ENCODE measurements at places on chromosomes 1 and 21.

GRCh38 chr1:14956579-14957195 is 196.9 kb upstream of the TMEM51 start:
- no peaks in the 10 kb centered on the region for H3K36me3 ChIP-seq
- H3K4me1 ChIP-seq = no peaks in the 10 kb centered on the region
- no peak overlapping the region for H3K27ac ChIP-seq
- no peak overlapping the region for H3K4me3 ChIP-seq
- no peak for DNase-seq

GRCh38 chr1:23434260-23434775 is 9.8 kb upstream of the TCEA3 start:
- DNase-seq = no peak
- H3K4me3 ChIP-seq = no peak overlapping the region
- H3K27ac ChIP-seq = no peak overlapping the region
- peaks cover 1% of the 10 kb centered on the region for H3K27me3 ChIP-seq
- H3K36me3 ChIP-seq = no peaks in the 10 kb centered on the region
- H3K4me1 ChIP-seq = no peaks in the 10 kb centered on the region

DNA sequence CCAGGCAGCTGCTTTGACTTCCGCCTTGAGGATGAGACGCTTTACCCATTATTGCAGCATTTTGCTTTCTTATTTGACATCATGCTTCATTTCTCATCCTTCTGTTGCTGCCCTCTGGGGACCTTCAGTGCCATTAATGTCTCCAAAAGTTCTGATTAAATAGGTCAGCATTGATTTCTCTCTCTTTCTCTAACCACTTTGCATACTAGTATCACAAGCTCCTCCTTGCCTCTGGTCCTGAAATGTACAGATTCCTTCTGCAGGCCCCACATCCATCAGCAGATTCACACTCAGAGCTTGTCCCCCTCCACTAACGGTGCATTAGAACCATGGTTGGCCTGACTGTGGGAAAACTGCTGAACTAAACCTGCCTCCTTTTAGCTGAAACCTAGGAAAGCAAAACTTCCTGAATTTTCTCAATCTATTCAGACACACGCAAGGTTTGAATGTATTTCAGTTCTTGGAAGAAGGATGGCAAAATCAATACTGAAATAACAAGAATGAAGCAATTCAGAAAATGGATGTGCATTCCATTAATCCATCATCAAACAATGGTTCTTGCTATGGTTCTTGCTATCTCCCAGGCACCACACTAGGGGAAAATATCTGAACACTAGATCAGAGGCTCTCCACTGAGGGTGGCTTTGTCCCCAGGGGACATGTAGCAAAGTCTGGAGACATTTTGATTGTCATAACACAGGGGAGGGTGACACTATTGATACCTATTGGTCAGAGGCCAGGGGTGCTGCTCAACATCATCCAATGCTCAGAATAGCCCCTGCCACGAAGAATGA is 154.5 kb downstream of the PCP4 start:
- no peak overlapping the region for H3K27ac ChIP-seq
- no peak overlapping the region for H3K4me3 ChIP-seq
- H3K27me3 ChIP-seq = no peaks in the 10 kb centered on the region
- H3K36me3 ChIP-seq = no peaks in the 10 kb centered on the region
- no peak for DNase-seq

DNA sequence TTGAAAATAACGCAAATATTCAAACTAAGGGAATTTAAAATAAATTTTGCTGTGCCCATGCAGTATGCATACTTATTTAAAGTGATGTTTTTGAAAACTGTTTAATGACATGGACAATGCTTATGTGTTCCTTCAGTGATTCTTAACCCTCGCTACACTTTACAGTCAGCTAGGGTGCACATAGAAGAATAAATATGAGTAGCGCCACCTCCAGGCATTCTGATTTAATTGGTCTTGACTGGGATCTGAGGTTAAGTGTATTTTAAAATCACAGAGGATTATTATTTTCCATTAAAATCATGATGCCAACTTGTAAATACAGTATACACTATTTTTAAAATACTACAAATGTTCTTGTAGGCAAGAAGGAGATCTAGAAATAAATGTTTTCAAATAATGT is 373.5 kb upstream of the ADGRL4 start:
- H3K4me1 ChIP-seq = no peaks in the 10 kb centered on the region
- no peaks in the 10 kb centered on the region for H3K27me3 ChIP-seq
- no peak for DNase-seq
- no peaks in the 10 kb centered on the region for H3K36me3 ChIP-seq
- no peak overlapping the region for H3K4me3 ChIP-seq

- no peak overlapping the region for H3K4me3 ChIP-seq
- peaks cover 6% of the 10 kb centered on the region for H3K27me3 ChIP-seq
- no peak overlapping the region for H3K27ac ChIP-seq
- H3K36me3 ChIP-seq = peaks cover 12% of the 10 kb centered on the region
These were observed 2.5 kb upstream of the SFT2D2 start for GRCh38 chr1:168223261-168223660.

- peak overlapping the region; percentile 27 for H3K27ac ChIP-seq
- peaks cover 86% of the 10 kb centered on the region for H3K4me1 ChIP-seq
- H3K27me3 ChIP-seq = no peaks in the 10 kb centered on the region
- H3K4me3 ChIP-seq = no peak overlapping the region
- DNase-seq = no peak
These were observed 174.1 kb upstream of the SGIP1 start for GRCh38 chr1:66359815-66360214.

Data from activated CD8-positive, alpha-beta T cell treated with anti-CD3 and anti-CD28 coated beads for 36 hours (primary cell).